Kidney (tissue), 22 donors: ENCODE measurements at places on chromosomes 1 and 21. TPM values are rescaled to one million over a fixed set of nuclear protein-coding genes. Genes with fewer than 3 reads are reported as not detected.

Gene TMPRSS15
- polyA plus RNA-seq, result 0.09 TPM

Gene COG2
- polyA plus RNA-seq, result 17.9 TPM

Gene FCN3
- polyA plus RNA-seq, result 240 TPM

Gene TRIM17
- 1.3 TPM for polyA plus RNA-seq

Gene PMVK
- polyA plus RNA-seq, result 132 TPM

Gene NIPAL3
- 13.5 TPM for polyA plus RNA-seq

Gene MXRA8
- polyA plus RNA-seq, result 64.7 TPM

Gene AQP10
- not detected for polyA plus RNA-seq

Gene TRAF3IP3
- polyA plus RNA-seq, result 3.6 TPM

Gene ZNF692
- polyA plus RNA-seq, result 34.4 TPM

Gene CHI3L2
- polyA plus RNA-seq, result 5.8 TPM

Gene KCNJ15
- 102 TPM for polyA plus RNA-seq

Gene C1orf141
- polyA plus RNA-seq, result not detected

Gene EIF3I
- polyA plus RNA-seq, result 178 TPM

Gene PDE9A
- 30.1 TPM for polyA plus RNA-seq

Gene ESPN
- 112 TPM for polyA plus RNA-seq

Gene CSF1
- polyA plus RNA-seq, result 11.1 TPM

Gene CYP4B1
- polyA plus RNA-seq, result 4.8 TPM

Gene KRTAP12-2
- polyA plus RNA-seq, result not detected
